ENCODE measurements at places on chromosomes 5 and 9. TPM values are rescaled to one million over a fixed set of nuclear protein-coding genes. Genes with fewer than 3 reads are reported as not detected.

DNA sequence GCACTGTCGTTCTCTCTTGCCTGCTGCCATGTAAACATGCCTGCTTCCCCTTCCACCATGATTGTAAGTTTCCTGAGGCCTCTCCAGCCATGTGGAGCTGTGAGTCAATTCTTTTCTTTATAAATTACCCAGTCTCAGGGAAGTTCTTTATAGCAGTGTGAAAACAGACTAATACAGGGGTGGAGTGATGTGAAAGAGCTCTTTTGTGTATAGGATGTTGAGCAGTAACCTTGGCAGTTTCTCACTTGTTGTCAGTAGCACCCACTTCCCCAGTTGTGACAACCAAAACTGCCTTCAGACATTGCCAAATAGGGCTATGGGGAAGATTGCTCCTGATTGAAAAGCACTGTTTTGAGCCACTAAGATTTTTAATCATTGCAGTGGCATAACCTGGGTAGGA, 552.2 kb upstream of the ZNF462 start:
- no peak overlapping the region for H3K27ac ChIP-seq
- no peaks in the 10 kb centered on the region for H3K27me3 ChIP-seq
- peaks cover 22% of the 10 kb centered on the region for H3K4me1 ChIP-seq
- no peaks in the 10 kb centered on the region for H3K36me3 ChIP-seq
- DNase-seq = no peak
- no peak overlapping the region for H3K4me3 ChIP-seq

- no peak overlapping the region for H3K27ac ChIP-seq
- H3K27me3 ChIP-seq = no peaks in the 10 kb centered on the region
- no peak overlapping the region for H3K4me3 ChIP-seq
- H3K4me1 ChIP-seq = peaks cover 18% of the 10 kb centered on the region
Measured at GRCh38 chr9:106718936-106719335, 144.0 kb upstream of the ZNF462 start.

- peak overlapping the region; percentile 12 for H3K27ac ChIP-seq
- DNase-seq = no peak
- H3K36me3 ChIP-seq = peaks cover 6% of the 10 kb centered on the region
Measured at GRCh38 chr5:68026092-68026885, 189.3 kb upstream of the PIK3R1 start.

DNA sequence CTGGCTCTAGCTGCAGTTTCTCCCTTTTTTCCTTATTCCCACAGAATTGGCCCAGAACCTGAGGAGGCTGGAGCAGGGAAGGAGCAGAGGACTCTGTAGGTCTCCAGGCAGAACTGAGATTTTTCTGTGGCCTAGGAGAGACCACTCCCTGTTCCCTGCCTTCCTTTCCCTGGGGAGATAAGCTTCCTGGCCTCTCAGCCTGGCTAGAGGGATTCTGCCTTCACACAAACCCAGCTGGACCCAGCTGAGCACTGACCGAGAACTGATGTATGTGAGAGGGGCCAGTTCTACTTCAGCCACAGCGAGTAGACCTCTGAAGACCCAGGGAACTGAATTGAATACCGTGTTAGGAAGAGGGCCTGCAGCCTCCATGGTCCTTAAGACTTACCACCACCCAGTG, 48.0 kb downstream of the RUSC2 start:
- H3K4me3 ChIP-seq = no peak overlapping the region
- peaks cover 26% of the 10 kb centered on the region for H3K4me1 ChIP-seq
- H3K36me3 ChIP-seq = no peaks in the 10 kb centered on the region
- DNase-seq = no peak

DNA sequence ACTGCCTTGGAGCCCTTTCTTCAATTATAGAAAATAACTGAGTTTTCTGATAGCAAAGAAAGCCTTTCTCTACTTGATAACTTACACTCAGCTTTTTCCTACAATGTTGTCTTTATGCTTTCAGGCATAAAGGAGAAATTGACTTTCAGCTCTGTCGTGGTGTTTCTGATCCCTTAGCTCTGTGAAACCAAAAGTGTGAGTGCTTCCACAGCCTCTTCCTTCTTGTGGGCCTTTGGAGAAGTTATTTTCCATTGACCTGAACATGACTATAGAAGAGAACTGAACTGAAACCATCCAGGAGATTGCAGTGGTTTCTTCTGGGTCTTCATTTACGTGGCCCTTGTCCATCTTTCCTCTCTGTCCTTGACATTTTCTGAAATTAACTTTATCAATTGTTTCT, 59.5 kb upstream of the EQTN start:
- H3K4me3 ChIP-seq = no peak overlapping the region
- no peaks in the 10 kb centered on the region for H3K27me3 ChIP-seq
- no peak for DNase-seq
- H3K36me3 ChIP-seq = peaks cover 13% of the 10 kb centered on the region
- peaks cover 43% of the 10 kb centered on the region for H3K4me1 ChIP-seq

DNA sequence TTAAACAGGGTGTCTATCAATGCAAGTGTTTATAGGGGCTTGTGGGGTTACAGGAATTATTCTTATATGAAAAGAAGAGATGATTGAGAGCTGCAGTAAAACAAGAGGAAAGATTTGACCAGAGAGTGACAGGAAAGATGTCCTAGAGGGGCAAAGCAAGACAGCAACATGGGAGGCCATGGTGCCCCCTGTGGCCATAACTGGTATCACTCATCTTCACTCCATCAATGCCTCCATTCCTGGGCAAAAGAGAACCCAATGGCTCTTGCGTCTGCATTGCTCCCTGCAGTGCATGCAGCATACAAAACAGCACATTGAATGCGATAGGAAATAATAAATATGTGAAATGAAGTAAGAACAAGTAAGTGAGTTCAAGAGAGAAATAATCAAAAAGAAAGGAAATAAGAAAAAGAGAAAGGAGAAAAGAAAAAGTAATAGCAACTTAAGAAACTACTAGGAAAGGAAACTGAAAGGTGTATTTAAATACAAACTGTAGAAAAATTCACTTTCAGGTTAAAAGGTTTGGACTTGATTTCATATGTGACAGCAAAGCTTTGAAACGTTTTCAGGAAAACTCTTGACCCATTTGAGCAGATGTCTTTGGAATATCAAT, 206.6 kb downstream of the SEMA5A start:
- peaks cover 3% of the 10 kb centered on the region for H3K36me3 ChIP-seq
- no peak overlapping the region for H3K4me3 ChIP-seq
- peaks cover 3% of the 10 kb centered on the region for H3K4me1 ChIP-seq
- H3K27ac ChIP-seq = no peak overlapping the region

DNA sequence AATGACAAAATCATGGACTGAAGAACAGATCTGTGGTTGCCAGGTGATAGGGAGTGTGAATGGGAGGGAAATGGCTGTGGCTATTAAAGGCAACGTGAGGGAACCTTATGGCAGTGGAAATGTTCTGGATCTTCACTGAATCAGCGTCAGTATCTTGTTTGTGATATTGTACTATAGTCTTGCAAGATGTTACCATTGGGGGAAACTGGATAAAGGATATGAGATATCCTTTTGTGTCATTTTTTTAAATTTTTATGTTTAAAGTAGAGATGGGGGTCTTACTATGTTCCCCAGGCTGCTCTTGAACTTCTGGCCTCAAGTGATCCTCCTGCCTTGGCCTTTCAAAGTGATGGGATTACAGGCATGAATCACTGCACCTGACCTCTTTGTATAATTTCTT, 95.5 kb downstream of the RPS23 start:
- no peaks in the 10 kb centered on the region for H3K36me3 ChIP-seq
- no peaks in the 10 kb centered on the region for H3K4me1 ChIP-seq
- H3K27me3 ChIP-seq = no peaks in the 10 kb centered on the region
- no peak for DNase-seq

- no peaks in the 10 kb centered on the region for H3K27me3 ChIP-seq
- no peaks in the 10 kb centered on the region for H3K36me3 ChIP-seq
Measured at GRCh38 chr5:158086856-158087255, 227.9 kb upstream of the CLINT1 start.

DNA sequence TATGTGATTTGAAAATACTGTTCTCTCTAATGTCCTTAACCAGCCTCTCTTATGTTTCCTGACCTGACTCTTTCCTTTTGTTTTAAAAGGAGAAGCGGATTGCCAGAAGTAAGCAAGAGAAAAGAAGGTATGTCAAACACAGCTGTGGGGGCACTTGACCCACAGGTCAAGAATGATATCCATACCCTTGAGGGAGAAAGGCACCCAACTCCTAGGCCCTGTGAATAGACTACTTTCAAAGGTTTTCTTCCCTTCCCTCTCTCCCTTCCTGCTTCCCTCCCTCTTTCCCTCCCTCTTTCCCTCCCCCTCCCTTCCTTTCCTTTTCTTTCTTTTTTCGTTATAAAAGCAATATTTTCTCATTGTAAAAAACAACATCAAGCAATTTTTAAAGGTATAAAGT, 306.8 kb downstream of the TRPM3 start:
- peaks cover 17% of the 10 kb centered on the region for H3K4me1 ChIP-seq
- H3K36me3 ChIP-seq = no peaks in the 10 kb centered on the region
- no peak for DNase-seq
- H3K27me3 ChIP-seq = no peaks in the 10 kb centered on the region
- H3K4me3 ChIP-seq = no peak overlapping the region

Gene LMX1B
- total RNA-seq = 12.4 TPM

Gene EPB41L4B
- total RNA-seq = 21.7 TPM

Gene PRDM9
- total RNA-seq = not detected

Gene TTC23L
- 1.6 TPM for total RNA-seq

Gene GTF3C5
- 87.6 TPM for total RNA-seq

Data from WTC11 (cell line).